Parietal lobe (tissue), 2 donors: ENCODE measurements at places on chromosomes 7 and 10. TPM values are rescaled to one million over a fixed set of nuclear protein-coding genes. Genes with fewer than 3 reads are reported as not detected.

The KLF6 gene
- 73.6 TPM for total RNA-seq

The PTPRE gene
- 25.7 TPM for total RNA-seq

The METTL27 gene
- 0.94 TPM for total RNA-seq

The CHAT gene
- 0.63 TPM for total RNA-seq

The TNS3 gene
- total RNA-seq = 12.5 TPM

The TMEM176A gene
- total RNA-seq = not detected

The CD36 gene
- total RNA-seq = 12.2 TPM

The DDIT4 gene
- 13.8 TPM for total RNA-seq

The TAS2R16 gene
- not detected for total RNA-seq

The SUN3 gene
- not detected for total RNA-seq

The TLL2 gene
- 0.63 TPM for total RNA-seq

The BHLHA15 gene
- total RNA-seq = 10.3 TPM

The MPP7 gene
- total RNA-seq = 2.2 TPM

The SLC26A5 gene
- 0.31 TPM for total RNA-seq

The ASB4 gene
- 0.31 TPM for total RNA-seq

The MET gene
- 6.9 TPM for total RNA-seq

The CPED1 gene
- total RNA-seq = 1.3 TPM

The SRI gene
- 80.8 TPM for total RNA-seq

The ASCC1 gene
- 38.2 TPM for total RNA-seq

The GRM8 gene
- total RNA-seq = 5.3 TPM

The MDH2 gene
- total RNA-seq = 41.6 TPM

The KIF20B gene
- 13.1 TPM for total RNA-seq

The NKX2-3 gene
- not detected for total RNA-seq

The CNTNAP2 gene
- total RNA-seq = 73.9 TPM

The COL1A2 gene
- total RNA-seq = 37.6 TPM

The ATP5MK gene
- 74.8 TPM for total RNA-seq

The ZNF425 gene
- total RNA-seq = 5.3 TPM

The MUC12 gene
- total RNA-seq = not detected

The CPA2 gene
- not detected for total RNA-seq
